ENCODE measurements at places on chromosomes 4 and X.

GRCh38 chrX:129760155-129760554, 19.6 kb upstream of the SASH3 start:
- no peak for DNase-seq

DNA sequence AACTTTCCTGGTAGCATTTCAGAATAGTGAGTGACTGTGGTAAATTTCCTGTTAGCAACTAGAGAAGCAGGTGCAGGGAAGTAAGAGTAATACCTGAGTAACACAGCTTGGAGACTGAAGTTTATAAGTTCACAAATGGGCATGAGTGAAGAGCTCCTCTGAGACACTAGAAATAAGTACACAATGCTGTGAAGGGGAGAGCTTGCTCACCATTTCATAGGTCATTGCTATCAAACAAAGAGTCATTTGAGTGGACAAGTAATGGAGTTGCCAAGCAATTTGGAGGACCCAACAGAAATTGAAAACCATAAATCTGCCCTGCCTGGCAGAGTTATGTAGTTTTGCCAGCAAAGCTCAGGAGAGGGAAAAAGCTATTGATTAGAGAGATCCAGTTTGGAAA, 523.6 kb downstream of the TRAM1L1 start:
- DNase-seq, result no peak

DNA sequence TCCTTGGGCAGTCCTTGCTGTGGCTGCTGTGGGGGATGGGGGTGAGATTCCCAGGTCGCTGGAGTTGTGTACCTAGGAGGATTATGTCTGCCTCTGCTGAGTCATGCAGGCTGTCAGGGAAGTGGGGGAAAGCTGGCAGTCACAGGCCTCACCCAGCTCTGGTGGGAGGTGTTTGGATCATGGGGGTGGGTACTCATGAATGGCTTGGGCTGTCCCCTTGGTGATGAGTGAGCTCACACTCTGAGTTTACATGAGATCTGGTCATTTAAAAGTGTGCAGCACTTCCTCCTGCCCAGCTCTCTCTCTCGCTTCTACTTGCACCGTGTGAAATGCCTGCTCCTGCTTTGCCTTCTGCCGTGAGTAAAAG, 24.6 kb upstream of the PDLIM3 start:
- peak; percentile 78 for DNase-seq

- no peak for DNase-seq
Measured at GRCh38 chr4:163556177-163556576, 61.7 kb downstream of the TMA16 start.

DNA sequence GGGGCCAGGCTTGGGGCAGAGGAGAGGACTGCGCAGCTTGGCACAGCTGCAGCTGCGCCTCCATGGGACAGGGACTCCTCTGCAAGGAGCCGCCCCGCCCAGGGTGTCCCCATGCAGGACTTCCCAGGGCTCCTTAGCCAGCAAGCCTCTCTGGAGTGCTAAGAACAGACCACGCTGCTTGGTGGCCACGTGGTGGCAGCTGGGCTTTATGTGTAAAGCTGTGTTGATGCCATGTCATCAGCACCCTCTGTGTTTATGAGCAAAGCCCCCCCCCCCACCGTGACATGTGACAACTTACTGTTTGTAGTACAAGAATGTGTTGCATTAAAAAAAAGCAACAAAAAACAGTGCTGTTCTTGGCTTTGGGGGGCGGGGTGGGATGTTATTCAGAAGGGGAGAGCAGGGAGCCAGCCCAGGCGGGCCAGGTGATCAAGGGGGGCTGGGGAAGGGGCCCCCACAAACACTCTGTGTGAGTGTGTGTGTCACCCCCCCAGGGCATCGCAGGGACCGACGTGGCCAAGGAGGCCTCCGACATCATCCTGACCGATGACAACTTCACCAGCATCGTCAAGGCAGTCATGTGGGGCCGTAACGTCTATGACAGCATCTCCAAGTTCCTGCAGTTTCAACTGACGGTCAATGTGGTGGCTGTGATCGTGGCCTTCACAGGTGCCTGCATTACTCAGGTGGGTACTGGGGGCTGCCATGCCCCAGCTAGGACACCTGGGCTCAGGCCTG, 40.3 kb downstream of the ATP2B3 start:
- no peak for DNase-seq

DNA sequence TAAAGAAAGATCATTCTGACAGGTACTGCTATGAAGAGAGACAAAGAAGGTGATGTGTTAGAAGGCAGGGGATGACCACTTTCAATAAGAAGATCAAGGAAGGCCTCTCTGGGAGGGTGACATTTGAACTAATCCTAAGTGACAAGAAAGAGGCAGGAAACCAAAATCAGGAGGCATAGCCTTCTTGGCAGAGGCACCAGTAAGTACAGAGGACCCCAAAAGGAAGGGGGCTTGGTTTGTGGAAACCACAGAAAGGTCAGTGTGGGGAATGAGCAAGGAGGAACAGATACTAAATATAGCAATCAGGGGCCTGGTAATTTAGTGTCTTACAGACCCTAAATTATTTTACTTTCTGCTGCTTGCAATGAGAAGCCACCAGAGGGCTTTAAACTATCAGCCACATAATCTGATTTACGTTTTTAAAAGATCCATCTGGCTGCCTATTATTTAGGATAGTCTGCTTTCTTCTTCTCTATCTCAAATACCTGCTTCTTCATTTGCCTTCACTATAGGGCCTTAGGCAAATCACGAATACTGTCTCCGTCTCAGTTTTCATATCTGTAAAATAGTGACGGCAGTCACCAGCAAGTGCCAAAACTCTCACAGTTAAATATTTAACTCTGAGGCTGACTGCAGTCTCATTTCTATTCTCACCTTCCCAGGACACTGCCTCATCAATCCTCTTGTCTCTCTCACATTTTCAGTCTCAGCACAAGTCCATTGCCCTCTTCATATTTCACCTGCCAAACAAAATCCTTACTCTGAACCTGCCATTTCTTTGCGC, 16.7 kb downstream of the NR3C2 start:
- no peak for DNase-seq

DNA sequence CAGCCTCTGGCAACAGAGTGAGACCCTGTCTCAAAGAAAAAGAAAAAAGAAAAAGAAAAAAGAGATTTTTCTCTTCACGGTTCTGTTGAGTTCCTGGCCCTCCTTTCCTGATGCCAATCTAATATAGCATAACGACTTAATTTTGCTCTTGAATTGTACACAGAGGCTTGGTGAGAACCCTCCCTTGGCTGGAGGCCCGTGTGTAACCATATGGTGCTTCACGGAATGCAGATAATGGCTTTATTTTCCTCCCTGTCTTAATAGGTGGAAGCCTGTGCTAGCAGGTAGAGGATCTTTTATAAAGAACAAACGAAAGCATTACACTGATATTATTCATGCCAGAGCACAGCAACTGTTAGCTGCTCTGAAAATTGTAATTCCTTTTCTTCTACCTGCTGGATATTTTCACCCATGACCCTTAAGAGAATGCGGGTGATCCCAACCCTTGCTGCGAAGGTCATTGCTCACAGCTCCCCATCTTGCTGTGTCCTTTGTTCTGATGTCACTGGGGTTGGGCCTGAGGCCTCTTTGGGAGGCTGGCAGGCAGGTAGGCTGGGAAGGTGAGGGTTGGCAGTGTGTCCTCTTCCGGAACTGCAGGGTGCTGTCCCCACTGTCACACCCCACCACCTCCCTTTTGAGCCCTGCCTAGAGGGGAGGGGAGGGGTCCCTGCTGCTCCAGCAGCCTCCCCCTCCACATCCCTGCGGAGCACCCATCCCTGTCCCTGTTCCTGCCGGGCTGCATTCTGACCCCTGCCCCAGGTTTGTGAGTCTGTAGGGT, 83.8 kb upstream of the STOX2 start:
- no peak for DNase-seq

DNA sequence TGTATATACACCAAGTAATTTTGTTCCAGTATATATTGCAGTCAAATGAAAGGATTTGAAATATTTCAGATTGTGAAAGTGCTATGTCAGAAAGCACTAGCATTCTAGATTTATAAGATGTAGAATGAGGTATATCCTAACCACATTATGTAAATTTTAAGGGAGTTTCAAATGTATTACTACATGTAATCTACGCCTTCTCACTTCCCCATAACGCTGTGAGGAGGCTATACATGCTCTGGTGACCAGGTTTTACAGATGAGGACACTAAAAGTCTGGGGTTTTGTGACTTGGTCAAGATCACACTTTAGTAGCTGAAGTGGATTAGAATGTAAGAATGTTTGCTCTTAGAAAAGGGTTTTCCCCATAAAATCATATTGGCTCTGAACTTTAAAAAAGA, 8.1 kb downstream of the ENPEP start:
- DNase-seq, result no peak

GRCh38 chr4:25770847-25771246, 91.9 kb downstream of the SEL1L3 start:
- no peak for DNase-seq

DNA sequence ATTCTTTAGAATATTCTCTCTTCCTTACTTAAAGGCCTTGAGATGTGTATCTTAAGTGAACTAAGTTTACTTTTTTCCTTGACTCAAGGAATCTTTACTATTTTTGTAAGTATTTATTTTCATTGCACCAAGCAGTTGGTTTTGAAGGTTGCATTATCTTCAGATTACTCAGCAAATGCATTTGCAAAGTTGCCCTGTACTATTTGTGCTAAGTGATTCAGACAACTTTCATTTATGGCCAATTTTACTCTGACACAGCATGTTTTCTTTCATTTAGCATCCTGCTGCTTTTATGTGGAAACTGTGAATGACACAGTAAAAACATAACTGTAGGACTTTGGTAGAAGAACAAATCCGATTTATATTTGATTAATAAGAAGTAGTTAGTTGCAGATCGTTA, 191.0 kb downstream of the CCSER1 start:
- peak; percentile 38 for DNase-seq

DNA sequence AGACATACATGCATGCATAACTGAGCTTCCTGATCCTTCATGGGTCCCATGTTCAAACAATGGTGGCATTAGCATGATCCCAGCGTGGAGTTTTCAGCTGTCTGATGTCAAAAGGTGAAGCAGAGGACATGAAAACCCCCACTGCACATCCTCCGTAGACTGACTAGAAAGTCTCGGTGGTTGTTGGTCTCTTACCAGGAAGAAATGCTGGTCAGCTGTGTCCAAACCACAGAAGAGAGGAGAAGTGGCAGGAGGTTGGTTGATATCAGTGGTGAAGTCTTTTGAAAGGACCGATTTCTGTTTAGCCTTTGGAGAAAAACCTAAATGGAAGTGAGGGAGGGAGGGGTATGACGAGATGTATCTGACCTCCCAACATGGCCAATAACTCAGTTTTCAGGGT, 201.9 kb downstream of the SPATA18 start:
- DNase-seq, result no peak

- peak; percentile 82 for DNase-seq
Measured at GRCh38 chrX:46912098-46912602, at the start of gene JADE3. Gene JADE3 (plus strand): TSS chrX:46912421. CDS start chrX:46984895, 72,474 bp downstream.

DNA sequence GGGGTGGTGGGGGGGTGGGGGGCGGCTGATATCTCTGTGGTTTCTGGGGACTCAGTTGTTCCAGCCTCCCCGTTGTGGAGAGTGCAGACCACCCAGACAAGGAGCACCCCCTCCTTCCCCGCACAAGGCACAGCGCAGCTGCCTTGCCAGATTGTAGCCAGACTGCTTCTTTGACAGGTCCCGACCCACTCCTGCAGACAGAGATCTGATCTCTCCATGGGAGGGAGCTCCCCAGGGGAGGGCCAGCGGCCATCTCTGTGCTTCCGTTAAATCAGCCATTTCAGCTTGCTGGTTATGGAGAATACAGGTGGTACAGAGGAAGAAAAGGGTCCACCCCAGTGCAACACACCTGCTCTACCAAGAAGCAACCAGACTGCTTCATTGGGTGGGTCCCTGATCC, 80.8 kb downstream of the FGF16 start:
- DNase-seq, result no peak

GRCh38 chr4:10034136-10034535, 12.8 kb upstream of the SLC2A9 start:
- DNase-seq, result no peak

DNA sequence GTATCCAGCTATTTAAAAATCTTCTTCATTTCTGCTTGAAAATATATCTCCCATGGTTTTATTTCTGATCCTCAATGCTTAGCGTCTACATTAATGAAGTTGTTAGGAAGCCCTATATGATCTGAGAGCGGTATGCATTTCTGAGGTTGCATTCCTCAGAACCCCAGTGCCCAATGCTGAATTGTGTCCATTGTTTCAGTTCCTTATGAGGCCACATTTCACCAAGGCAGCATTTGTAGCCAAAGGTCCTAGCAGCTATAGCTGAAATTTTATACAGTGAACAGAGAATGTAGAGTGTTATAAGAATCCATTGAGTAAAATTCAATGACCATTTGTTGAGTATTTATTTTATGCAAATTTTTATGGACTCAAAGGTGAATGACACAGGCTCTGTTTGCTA, 209.5 kb downstream of the PCDH7 start:
- DNase-seq, result no peak
